SJCRH30 (cell line): ENCODE measurements at places on chromosomes 12 and 14. TPM values are rescaled to one million over a fixed set of nuclear protein-coding genes. Genes with fewer than 3 reads are reported as not detected.

The LACRT gene
- total RNA-seq, result not detected in 2 replicates

The NEUROD4 gene
- not detected in 2 replicates for total RNA-seq

The YBX3 gene
- total RNA-seq, result 157 and 159 TPM in 2 replicates

The HHIPL1 gene
- not detected in 2 replicates for total RNA-seq

The RASSF9 gene
- total RNA-seq, result 0.03 and 0.10 TPM in 2 replicates

The RAD9B gene
- 1.1 and 2.7 TPM in 2 replicates for total RNA-seq

The RDH5 gene
- 2.0 and 2.5 TPM in 2 replicates for total RNA-seq

The SYCP3 gene
- total RNA-seq, result 0.03 and 0.04 TPM in 2 replicates
